ENCODE measurements at places on chromosomes 5 and 9.

DNA sequence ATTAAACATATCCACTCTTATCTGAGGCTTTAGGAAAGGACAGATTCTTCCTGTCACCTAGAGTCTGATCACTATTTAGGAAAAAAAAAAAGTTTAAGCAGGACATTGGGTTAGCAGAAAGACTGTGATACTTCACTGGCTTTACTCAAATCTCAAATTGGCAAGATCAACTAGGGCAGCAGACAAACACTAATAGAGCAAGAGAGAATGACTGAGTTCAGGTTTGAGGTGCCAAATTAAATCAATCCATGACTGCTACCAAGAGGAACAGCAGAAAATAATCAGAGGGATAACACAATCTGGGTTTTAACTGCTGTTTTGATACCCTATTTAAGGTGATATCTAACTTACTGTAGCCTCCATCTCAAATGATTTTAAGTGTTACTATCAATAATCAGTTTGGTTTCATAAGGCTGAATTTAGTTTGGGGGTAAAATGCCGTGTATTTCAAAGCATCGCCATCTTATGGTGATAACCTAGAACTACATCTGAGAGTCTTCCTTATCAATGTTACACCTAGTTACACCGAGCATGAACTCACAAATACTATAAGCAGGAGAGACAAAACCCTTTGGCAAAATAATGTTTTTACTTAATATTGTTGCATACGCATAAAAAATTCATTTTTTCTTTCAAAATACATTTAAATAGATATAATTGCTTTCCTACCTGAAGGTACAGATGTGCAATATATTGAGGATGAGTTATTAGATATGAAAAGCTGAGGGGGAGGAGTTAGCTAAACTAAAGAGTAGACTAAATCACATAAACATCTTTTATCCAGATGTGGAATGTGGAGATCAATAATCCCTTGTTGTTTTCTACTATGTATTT, 286.4 kb upstream of the CDH12 start:
- DNase-seq, result peak; percentile 37

DNA sequence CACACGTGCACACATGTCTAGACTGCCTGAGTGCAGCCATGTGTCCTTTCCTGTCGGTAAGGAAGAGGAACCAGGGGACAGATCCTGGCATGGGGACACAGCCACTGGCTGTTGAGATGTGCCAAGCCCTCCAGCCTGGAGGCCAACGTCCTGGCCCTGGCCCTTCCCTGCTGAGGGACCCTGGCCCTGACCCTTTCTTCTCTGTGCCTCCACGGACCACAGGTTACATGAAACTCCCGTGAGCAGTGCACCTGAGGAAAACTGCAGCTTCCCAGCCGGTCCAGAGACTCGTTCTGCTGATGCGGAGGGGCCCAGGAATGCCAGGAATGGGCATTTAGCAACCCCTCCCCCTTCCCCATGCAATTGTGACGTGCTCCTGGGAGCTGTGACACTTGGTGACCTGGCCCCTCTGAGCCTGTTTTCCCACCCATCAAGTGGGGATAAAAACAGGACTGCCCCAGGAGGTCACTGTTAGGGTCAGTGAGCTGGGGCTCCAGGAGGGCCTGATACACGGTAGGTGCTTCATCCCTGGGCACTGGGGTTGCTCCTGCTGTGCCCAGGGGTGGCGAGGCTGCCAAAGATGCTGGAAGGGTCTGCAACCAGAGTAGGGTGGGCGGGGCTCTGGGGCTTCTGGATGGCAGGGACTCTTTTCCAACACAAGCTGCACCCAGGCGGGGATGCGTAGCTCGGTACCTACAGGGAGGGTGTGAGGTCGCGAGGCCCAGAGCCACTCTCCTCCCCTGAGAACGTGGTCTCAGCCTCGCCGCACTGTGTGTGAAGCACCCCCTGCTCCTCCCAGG, 151.5 kb downstream of the C9orf50 start:
- DNase-seq, result no peak

DNA sequence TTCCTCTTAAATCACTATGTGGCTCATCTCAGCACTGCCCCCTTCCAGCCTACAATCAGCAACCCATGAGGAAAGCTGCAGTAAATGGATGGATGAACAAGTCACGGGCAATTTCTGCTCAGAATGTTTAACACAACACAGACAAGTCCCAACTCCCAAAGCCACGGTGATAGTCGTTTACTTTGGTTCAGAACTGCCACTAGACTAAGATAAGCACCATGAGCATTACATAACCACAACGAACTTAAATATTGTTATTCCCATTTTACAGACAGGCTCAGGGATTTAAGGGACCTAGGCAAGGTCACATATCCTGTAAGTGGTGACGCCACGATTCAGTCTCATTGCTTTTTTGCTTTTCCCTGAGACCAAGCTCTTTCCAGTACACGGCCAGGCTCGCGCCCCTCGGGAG, 2.0 kb upstream of the SMIM27 start:
- peak; percentile 49 for DNase-seq

DNA sequence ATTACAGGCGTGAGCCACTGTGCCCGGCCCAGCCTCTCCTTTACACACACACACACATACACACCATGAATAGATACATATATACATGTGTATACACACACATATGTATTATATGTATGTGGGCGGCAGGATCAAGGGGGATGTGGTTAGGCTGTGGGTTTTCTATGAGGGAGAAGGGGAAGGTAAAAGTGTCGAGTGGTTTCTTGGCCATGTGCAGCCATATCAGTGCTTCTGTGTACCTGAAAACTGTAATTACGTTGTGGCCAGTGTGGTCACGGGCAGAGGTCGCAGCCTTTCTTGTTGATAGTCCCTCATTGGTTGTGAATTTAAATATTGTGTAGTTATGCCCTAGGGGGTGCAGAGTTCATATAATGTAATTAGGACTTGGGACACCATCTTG, 16.5 kb downstream of the CDK20 start:
- no peak for DNase-seq

- no peak for DNase-seq
Observed at GRCh38 chr5:135110785-135111596, 77.0 kb upstream of the PITX1 start.

- no peak for DNase-seq
Observed at GRCh38 chr5:88380332-88380731, 111.7 kb upstream of the TMEM161B start.

- DNase-seq, result no peak
Observed at GRCh38 chr9:121537283-121537682, 37.6 kb upstream of the GGTA1 start.

DNA sequence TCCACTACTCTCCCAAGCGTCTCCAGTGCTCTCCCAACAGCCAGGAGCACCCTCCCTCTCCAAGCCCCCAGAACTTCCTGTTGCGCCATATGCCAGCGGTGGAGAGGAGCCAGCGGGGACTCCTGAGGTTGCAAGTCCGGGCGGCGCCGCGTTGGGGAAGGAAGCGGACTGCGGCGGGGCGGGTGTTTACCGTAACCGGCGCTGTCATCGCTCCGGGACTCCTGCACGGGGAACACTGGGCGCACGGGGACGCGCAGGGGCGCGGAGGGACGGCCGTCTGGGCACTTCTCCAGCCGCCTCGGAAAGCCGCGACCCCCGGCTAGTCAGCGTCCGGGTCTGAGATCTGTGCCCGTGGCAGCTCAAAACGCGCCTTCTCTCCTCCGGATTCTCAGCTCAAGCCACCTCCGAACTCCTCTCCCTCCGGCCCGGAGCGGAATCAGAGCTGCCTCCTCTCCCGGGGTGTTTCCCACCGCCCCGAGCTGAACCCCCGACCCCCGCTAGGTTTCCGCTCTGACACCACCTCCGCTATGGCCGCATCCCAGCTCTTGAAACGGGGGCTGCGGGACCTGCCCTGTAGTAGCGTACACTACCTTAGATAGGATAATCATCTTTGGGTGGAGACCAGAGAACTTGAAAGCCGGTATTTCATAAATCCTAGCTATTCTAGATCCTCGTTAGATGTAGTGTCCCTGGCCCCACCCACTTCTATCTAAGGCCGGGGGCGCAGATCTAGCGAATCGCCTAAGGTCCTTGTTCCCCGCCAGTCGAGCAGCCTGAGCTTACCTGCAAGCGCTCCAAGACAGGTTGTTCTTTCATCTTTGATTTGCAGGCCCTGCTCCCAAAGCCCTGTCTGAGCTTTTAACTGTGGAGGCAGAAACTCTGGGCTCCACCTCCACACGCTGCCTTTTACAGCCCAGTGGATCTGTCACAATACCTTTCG, at the start of gene TRPM6:
Gene TRPM6 (minus strand): TSS at position 881 of the 940 bp plus-strand sequence. CDS start 65 bp downstream, at position 816.
- DNase-seq, result peak; percentile 20

DNA sequence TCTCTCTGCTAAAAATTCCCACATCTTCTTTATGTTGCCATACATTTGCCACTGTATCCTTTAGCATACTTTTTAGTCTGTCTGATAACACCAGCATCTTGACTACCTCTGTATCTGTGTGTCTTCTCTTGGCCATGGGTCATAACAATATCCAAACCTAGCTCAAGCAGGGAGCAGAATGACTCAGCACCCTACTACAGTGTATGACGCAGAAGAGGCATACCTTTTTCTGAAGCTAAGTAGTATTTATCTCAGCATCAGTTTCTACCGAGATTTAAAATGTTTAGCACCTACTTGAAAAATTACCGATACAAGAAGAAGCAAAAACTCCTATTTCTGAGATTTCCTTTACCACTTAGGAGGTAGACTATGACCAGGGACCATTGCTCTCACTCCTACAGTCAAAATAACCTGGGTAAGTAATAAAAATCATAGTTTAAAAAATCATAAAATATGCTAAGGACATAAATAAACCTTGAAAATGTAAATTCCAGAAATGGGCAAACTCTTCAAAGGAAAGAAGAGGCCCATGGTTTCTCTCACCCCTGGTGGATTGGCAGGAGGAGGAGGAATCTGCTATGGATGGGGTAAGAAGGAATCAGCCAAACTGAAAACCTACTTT, 286.5 kb downstream of the MAST4 start:
- no peak for DNase-seq

GRCh38 chr9:26170190-26170589, 491.9 kb upstream of the TUSC1 start:
- DNase-seq, result no peak

- no peak for DNase-seq
Observed at GRCh38 chr5:127700237-127700766, 2.9 kb upstream of the CCDC192 start.

GRCh38 chr9:88218726-88219125, 80.5 kb upstream of the SPATA31C2 start:
- no peak for DNase-seq

DNA sequence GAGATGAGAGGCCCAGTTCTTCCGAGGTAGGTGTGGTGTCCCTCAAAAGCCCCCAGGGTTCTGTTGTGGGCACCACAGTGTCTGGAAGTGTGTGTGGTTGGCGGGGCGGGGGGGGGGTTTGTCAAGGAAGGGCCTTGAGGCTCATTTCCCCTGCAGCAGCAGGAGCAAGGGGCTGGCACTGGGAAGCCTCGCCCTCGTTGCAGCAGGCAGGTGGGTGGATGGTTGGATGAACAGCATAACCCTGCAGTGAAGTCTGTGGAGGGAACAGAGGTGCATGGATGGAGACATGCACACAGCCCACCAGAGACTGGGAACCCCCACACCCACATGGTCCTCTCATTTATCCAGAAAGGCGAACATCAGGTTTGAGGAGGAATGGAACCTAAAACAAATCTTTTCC, 2.0 kb upstream of the SPATA31E1 start:
- DNase-seq, result no peak

GRCh38 chr9:89639367-89639795, 34.6 kb downstream of the GADD45G start:
- DNase-seq, result peak; percentile 44
